Tibial nerve (tissue), 4 donors: ENCODE measurements at places on chromosomes 2 and 18. TPM values are rescaled to one million over a fixed set of nuclear protein-coding genes. Genes with fewer than 3 reads are reported as not detected.

- no peak for DNase-seq
Measured at GRCh38 chr2:46674488-46674887, 195.1 kb downstream of the TMEM247 start.

DNA sequence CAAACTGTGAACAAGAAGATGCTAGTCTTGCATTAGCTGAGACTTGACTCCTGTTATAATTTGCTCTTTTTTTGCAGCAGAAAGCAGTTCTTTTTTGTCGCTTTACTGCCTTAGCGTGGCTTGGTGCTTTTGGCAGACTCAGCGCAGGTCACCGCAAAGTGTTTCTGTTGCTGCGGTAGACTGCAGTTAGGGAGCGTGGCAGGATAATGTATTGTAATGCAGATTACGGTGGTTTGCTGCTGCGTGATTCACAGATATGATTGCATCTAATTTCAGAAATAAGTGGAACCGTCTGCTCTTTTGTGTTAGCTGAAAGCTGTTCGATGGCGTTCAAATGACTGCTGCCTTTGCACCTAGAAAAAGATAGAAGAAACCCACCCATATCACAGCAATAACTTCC lies 131.6 kb upstream of the SATB2 start:
- no peak for DNase-seq

DNA sequence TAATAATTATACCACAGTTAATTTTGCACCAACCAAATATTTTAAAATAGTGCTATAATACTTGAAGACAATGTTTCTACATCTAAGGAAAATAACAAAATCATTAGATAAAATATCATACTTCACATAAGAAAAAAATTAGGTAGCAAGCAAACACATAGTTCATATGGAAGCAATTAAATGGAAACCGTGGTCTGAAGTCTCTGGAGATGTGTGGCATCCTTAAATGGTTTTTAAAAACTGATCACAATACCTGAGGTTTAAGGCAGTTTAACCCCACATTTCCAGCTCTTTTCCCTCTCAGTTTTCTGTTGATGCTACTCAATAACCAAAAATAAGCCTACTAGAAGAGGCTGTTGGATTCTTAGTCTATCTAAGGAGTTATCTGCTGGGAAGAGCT lies 71.3 kb downstream of the ASXL2 start:
- DNase-seq, result no peak

DNA sequence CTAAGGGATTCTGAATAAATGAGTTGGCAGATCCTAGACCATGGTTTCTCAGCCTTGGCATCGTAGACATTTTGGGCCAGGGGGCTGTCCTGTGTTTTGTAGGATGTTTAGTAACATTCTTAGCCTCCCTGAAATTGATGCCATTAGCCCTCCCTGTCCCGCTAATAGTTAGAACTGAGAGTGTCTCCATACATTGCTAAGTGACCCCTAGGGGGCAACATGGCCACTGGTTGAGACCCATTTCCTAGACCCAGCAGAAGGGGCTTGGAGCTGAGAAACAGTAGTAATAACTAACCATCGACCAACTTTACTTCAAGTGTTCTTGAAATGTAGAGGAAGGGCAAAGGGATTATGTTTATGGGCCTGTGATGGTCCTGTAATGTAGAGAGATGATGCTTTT lies 40.8 kb downstream of the KCMF1 start:
- no peak for DNase-seq

GRCh38 chr2:121910139-121910538 lies 154.7 kb downstream of the TSN start:
- DNase-seq, result no peak

- DNase-seq, result no peak
Measured at GRCh38 chr2:222296911-222297599, 1.7 kb downstream of the PAX3 start.

DNA sequence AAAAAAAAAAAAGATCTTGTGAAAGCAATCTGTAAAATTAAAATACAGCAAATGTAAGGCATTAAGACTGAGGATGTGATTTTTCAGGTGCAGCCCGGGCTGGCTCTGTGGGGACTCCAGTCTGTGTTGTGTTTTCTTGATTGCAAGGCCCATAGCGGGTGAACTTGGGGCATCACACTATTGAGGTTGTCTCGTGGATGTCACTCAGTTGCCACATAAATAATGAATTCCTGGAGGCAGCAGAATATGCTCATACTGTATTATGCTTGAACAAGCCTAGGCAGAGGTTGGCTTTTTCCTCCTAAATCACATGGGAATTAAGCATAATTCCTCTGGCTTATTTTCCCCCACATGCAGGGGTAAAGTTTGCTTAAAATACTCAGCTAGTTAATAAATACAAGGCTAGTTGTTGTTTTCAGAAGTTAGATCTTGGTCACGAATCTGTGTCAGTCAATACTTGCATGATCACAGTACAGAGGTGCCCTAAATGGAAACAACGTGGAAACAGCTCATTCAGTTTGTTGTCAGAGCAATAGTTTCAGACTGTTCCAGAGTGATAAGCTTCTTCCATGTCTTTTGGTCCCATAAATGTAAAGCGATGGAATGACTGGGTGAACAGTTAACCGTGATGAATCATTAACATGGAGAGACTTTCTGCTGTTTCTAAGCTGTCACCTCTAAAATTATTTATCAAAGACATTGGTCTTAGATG lies 16.4 kb downstream of the GEMIN6 start:
- no peak for DNase-seq

GRCh38 chr2:220432645-220433044 lies 805.2 kb downstream of the SLC4A3 start:
- no peak for DNase-seq

DNA sequence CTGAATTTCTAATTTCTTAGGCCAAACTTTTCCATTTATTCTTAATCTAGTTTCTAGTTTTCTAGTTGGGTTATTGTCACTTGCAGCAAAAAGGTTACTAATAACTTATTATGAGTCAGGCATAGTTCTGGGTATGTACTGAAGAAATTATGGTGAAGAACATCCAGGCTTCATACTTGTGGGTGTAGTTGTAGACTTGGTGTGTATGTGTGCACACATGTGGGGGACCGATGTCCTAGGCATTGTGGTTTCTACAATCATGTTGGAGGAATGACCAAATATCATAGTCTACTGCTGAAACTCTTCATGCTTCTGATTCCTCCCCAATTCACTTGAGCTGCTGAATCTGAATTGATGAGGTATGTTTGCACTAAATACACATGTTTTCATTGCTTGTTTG lies 141.2 kb downstream of the PMAIP1 start:
- no peak for DNase-seq

DNA sequence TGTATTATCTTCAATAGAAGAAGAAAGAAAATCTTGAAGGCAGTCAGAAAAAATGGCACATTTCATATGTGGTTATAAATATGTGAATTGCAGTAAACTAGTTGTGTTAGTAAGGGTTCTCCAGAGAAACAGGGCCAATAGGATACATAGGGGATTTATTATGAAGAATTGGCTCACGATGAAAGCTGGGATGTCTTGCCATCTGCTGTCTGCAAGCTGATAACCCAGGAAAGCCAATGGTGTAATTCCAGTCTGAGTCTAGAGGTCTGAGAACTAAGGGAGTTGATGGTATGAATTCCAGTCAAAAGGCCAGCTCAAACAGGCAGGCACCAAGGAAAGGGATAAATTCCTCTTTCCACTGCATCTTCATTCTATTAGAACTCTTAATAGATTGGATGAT lies 362.4 kb downstream of the KCNJ3 start:
- no peak for DNase-seq

- no peak for DNase-seq
Measured at GRCh38 chr2:46276642-46277041, 20.6 kb upstream of the EPAS1 start.

GRCh38 chr2:174399171-174399570 lies 3.6 kb downstream of the SCRN3 start:
- no peak for DNase-seq

DNA sequence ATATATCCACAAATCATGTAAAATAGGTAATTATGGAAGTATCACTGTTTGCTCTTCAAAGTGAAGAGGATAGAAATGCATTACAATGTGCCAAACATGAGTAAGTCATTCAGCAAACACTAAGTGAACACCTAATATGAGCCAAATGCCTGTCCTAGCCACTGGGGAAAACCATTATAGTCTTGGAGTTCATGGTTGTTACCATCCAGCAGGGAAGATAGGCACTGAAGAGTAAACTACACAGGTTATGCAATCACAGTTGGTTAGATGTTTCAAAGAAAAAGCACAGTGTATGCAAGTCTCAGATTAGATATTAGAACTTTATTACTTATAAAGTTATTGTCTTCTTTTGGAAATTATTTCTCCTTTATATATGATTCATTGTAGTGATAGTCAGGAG lies 3.9 kb upstream of the SERPINB2 start:
- no peak for DNase-seq

DNA sequence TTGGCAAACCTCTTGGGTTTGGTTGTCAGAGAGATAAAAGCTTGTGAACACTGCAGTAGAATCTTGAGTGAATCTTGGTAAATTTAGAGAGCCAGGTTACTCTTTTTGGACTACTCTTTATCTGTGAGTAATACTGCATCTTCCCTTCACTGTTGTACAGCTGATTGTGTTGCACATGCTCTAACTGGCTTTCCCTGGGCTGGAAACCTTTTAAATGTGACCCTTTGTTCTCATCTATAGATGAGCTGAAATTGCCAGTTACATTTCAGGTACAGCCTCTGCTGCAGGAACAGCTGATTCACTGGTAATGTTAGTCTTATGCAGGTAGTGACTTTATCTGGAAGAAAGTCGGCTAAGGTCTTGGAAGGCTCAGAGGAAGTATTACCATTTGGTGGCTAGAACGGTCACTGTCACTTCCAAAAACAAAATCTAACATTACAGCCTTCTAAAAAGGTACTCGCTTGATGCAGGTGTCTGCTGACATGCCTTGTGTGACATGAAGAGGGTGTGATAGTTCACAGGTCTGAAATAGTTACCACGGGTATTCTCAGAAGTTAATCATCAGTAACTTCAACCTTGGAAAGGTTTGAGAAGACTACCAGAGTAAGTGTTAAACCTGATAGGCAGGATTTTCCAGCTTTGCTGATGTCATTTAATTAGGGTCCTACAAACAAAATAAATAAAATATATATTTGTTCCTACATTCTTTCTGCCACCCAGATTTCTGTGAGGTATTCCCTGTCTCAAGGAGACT lies 851.1 kb downstream of the SLC4A3 start:
- no peak for DNase-seq

FSHR gene
- not detected for total RNA-seq

KLF11 gene
- total RNA-seq, result 23.7 TPM

DUSP2 gene
- total RNA-seq, result 21.1 TPM

SLC38A11 gene
- total RNA-seq, result not detected

ABCG5 gene
- not detected for total RNA-seq

PDE11A gene
- total RNA-seq, result not detected
